ENCODE measurements at places on chromosomes 11 and 22.

DNA sequence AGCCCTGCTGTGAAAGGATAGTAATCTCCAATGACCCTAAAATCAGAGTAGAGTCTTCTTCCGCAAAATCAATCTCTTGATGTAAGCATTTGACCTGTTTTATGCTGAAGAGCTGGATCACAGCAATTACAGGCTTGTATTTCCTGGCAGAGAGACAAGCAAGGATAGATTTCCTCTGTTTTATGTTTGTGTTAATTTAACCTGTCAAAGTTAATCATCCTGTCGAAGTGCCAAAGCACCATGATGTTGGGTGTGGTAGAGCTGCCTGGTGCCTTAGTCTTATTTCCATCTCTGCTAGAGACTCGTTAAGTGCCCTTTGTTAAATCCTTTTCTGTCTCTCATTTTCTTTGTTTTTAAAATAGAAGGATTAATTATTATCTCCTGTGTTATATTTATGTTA is 248.1 kb downstream of the CNTN5 start:
- DNase-seq: no peak

GRCh38 chr11:123838659-123839058 is 32.5 kb upstream of the OR6M1 start:
- DNase-seq: no peak

GRCh38 chr11:131611322-131611721 is 240.9 kb downstream of the NTM start:
- no peak for DNase-seq

DNA sequence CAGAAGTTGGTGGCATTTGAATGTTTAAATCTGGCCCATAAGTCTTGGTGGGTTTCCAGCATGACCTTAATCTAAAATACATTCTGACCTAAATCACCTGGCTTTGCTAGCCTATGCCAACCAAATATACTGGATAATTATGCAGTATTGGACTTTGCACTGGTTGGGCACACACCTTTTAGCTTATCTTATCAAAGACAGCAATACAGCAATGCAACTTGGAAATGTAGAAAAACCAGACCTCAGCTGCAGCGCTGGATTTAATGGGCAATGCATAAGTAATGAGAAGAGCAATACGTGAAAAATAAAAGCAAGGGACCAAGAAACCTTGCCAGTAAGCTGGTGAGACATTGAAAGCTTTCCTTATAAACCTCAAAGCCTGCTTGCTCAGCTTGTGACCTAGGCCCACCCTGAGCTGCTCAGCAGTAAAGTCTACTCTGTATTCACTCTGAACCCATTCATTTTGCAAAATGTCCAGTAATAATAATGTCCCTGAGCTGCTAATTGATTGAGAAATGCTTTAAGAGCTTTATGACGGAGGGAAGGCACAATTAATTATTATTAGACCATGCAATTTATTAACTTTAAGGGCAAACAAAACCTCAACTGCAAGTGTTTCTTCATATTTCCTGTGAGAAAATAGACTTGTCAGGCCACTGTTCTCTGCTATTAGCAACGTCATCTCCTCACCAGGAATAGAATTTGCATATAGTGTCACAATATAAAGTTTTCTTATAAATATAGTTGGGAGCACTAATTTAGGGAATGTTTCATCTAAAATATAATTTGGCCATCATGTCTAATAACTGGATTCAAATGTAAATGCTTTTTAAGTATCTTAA is 49.4 kb upstream of the CEP295 start:
- DNase-seq: no peak

- no peak for DNase-seq
Observed at GRCh38 chr11:129453293-129453721, 77.7 kb downstream of the BARX2 start.

DNA sequence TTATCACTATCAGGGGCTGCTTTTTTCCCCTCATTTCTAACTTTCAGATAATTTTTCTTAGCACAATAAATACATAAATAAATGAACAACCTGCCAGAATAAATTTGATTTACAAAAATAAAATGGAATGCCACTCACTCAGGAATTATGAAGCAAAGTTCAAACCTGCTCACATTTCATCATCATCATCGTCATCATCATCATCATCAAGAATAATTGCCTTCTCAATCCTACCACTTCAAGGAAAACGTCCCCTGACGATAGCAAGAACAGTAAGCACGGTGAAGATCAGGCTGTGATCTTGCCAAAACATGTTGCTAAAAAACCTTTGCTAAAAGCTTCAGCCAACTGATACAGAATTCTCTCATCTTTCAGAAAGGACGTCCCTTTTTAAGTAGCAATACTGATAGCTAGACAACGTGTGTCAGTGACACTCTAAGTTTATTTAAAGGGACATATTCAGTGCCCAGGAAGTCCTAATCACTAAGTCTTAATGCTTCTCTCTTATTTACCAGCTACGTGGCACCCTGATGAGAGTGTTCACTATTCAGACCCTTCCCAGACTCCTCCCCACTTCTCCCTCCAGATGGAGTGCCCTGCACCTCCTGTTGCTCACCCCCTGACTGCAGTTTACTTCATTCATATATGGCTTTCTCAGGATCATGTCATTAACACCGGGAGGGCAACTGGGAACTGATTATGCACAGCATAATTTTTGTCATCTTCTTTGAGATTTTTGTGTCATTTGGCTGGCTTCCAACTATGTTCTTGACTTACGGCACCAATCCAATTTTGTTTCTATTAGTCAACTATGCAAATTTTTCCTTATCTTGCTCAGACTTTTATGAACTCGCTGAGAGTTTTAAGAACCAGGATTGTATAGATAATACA is 200.1 kb upstream of the GUCY1A2 start:
- DNase-seq: no peak

- DNase-seq: no peak
Observed at GRCh38 chr11:27907091-27907490, 200.9 kb downstream of the KIF18A start.

GRCh38 chr11:119772641-119773415 is 43.8 kb upstream of the NECTIN1 start:
- DNase-seq: no peak

- no peak for DNase-seq
Observed at GRCh38 chr11:61710019-61710418, 29.8 kb downstream of the DAGLA start.

DNA sequence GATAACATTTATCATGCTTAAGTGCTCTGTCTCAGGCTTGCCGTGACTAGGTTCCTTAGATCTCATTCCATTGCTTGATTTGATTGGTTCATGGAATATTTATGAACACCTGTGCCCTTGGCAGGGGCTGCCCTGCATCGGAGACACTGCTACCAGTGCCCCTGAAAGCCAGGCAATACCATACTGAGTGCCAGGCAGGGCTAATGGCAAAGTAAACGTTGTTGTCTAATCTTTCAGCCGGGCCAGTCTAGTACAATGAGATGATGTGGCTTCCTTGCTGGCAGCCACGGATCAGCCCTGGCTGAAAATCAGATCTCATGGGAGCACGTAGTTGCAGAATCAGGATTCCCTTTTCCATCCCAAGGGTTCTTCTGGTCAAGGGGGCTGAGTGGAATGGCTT is 5.0 kb upstream of the PGA3 start:
- no peak for DNase-seq

GRCh38 chr11:202490-202889 is 4.7 kb downstream of the BET1L start:
- DNase-seq: no peak

- no peak for DNase-seq
Observed at GRCh38 chr11:19774817-19775580, 62.4 kb downstream of the NAV2 start.

All from memory B cell (primary cell).